ENCODE measurements at places on chromosomes 7 and 10.

- DNase-seq, result no peak
Observed at GRCh38 chr7:9181356-9181755, 747.9 kb downstream of the NXPH1 start.

DNA sequence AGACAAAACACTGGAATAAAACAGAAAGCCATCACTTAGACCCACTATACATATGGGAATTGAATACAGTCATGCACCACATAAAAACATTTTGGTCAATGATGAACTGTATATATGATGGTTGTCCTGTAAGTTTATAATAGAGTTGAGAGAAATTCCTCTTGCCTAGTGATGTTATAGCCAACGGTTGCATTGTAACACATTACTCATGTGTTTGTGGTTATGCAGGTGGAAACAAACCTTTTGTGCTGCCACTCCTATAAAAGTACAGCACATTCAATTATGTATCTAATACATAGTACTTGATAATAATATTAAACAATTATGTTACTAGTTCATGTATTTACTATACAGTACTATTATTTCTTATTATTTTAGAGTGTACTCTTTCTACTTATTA lies 381.2 kb upstream of the MBL2 start:
- no peak for DNase-seq

GRCh38 chr10:3935141-3935540 lies 150.1 kb upstream of the KLF6 start:
- DNase-seq, result peak; percentile 81

GRCh38 chr7:152180587-152180986 lies 155.1 kb downstream of the GALNT11 start:
- no peak for DNase-seq

GRCh38 chr10:63421591-63421990 lies 44.2 kb downstream of the JMJD1C start:
- no peak for DNase-seq

DNA sequence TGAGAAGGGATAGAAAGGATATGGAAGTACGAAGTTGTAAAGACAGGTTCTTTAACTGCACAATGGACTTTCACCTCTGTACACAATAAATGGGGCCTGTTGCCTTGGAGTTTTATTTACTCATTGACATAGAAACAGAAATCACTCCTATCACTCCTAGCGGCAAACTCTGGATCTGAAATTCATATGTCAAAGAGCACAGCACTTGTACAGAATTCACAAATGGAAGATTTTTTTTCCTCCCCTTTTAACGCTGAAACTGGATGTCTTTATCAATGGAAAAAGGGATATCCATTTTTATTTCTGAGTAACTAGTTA lies 18.2 kb downstream of the NT5C3A start:
- DNase-seq, result no peak

DNA sequence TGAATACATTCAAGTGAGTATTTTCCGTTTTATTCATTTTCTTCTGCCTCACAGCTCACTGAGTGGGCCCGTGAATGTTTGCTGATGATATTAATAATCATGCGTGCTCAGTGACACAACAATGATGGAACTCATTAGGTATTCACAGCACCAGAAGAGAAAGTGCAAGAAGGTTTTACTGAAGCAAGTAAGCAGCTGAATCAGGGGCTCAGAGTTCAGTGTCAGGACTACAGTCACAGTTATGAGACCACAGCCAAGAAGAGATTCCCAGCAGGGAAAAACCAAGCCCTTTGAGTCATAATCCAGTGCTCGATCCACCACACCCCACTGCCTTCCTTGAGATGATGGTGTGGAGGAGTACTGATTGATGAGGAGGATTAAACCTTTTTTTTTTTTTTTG lies 247.4 kb downstream of the KIAA1217 start:
- no peak for DNase-seq
